Stimulated activated CD4-positive, alpha-beta T cell treated with anti-CD3 and anti-CD28 coated beads, Interleukin-1b, Interleukin-23, amount 100 ng/mL, for 1 hour (primary cell): ENCODE measurements at places on chromosomes 6 and 20.
A peak's percentile ranks its signal among the peaks of the same experiment; 100 is the strongest.

DNA sequence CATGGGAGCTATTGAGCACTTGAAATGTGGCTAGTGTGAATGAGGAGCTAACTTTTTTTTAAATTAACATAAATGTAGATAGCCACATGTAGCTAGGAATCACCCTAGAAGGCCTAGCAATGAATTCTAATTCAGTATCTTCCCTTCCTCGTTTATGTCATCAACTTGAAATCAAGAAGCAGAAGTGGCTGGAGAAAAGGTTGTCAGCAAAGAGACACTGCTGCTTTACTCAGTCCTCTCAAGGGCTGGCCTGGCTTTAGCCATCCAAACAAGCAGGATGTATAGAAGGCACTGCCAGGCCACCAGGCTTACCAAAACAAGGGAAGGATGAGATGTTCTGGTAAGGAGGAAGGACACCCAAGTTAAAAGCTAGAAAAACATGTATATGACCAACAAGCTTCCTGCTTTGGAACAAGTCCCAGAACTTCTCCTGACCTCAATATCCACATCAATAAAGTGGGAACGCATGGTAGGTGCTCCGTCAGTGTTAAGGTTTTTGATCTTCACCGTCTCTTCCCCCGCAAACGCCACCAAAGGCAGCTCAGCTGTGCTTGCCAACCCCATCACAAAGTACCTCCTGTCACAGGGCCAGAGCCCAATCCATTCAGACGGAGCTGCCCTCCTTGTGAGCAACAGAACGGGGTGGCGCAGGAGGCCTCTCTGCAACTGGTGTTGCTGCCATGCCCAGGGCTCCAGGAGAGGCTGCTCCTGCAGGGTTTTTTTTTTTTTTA lies 235.8 kb upstream of the RIN2 start:
- DNase-seq, result no peak

GRCh38 chr6:12278915-12279314 lies 11.2 kb upstream of the EDN1 start:
- no peak for DNase-seq

GRCh38 chr20:51082988-51083387 lies 60.1 kb upstream of the KCNG1 start:
- DNase-seq, result no peak

DNA sequence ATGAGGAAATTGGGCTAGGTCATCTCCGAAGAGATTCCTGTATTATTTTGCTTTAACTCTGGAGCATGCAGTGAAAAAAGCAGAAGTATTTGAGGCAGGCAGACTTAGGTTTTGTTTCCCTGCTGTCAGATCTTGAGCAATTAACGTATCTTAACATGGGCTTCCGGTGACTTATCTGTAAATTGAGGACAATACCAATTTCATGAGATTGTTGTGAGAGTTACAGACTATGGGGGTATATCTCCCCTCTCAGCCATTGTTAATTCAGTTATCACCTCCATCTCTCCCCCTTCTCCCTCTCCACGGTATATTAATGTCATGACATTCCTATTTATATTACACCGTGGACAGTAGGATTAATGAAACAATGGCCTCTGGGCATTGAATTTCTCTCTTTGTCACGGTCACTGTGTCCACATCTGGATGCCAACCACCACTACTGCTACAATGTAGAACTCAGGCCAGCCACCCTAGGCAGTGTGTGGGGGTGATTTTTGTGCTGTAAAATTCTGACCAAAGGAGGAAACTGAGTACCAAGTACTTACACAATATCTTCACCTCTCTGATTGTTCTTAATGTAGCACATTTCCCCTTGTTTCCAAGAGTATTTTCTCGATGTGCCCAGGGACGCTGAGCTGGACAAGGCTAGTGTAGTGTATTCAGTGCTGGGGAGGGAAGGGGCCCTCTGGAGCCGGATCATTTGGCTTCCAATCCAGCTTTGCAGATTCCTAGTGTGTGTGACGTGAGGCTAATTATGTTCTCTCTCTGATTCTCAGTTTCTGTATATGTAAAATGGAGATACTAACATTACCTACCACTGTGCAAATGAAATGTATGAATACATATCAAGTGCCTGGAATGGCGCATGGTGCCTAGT lies 77.2 kb downstream of the GCNT2 start:
- no peak for DNase-seq

GRCh38 chr6:159233365-159234101 lies 64.3 kb downstream of the FNDC1 start:
- no peak for DNase-seq

GRCh38 chr6:105591053-105591452 lies 188.2 kb upstream of the PREP start:
- DNase-seq, result no peak

GRCh38 chr6:42744351-42744893 lies 1.5 kb downstream of the TBCC start:
- DNase-seq, result no peak

DNA sequence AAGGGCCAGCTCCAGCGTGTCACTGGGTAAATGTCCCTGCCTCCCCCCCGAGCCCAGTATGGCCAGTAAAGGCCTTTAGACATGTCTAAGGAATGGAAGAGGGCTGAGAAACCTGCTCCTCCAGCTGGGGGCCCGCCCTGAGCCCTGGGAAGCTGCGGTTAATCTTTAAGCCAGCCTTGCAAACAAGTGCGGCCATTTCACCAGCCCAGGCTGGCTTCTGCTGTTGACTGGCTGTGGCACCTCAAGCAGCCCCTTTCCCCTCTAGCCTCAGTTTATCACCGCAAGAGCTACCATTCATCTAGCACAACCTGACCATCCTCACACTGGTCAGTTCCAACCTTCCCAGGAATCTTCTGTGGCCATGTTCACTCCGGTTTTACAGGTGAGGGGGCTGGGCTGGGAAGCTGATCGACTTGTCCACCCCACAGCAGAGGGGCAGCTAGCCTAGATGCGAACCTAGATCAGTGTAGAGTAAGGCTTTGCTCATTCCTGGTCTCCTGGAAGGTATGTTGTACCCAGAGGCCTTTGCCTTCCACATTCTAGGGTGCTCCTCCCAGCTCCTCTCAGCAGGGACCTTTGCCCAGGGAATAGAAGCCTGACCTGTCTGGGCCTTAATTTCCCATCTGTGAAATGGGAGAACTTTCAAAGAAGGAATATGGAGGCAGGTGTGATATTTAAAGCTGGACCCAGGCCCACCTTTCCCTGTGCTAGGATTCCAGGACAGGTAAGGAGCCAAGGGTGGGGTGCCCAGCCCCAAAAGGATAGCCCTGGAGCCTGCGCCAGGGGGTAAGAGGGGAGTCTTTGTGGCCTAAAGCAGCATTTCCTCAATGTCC lies 1.2 kb upstream of the SRC start:
- DNase-seq, result no peak

- peak; percentile 58 for DNase-seq
Measured at GRCh38 chr20:50790651-50791277, 4.1 kb upstream of the BCAS4 start.

DNA sequence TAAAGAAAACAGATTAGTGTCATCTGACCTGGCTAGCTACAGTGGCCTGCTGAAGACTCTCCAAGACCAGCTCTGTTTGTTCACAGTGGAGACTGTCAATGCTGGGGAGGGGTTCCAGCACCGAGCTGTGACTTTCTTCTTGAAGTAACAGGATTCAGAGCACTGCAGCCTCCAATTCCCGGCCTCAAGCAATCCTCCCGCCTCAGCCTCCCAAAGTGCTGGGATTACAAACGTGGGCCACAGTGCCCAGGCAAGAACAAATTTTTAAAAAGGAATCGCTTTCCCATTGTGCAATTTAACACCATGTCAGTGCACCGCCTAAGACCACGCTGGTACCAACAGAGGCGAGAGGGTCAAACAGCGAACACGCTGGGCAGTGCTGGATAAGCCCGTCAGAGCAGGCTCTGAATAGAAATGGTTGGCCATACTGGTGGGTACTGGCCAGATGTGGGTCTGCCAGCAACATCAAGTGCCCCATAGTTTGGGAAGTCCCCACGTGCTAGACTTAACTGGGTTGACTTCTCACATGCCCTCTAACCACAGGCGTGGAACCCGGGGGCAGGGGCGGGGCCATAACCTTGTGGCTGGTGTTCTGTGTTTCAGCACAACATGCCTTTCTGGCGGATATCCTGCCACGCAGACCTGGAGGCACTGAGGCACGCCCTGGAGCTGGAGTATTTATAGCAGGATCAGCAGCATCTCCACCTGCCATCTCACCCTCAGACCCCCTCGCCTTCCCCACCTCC lies 168.9 kb downstream of the ZMYND8 start:
- DNase-seq, result no peak
